GM06990 (cell line): ENCODE measurements at places on chromosomes 6 and 20.

- DNase-seq = no peak
Measured at GRCh38 chr6:66838764-66839163, 1131.7 kb upstream of the EYS start.

DNA sequence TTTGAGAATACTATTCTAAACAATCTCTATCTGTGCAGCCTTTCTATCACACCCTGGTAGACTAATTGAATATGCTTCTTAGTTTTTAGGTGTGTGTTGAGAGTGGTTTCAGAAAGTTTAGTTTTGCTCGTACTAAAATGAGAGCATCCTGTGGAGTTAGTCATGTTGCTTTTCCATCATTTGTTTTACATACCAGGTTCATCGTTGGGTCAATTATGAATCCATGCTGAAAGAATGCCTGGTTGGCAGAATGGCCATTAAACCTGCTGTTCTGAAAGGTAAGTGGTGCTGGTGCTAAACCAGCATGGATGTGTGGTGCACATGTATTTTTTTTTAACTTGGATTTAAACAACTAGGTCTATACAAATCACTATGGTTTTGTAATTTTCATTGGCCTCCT, 49.3 kb downstream of the CYB5R4 start:
- DNase-seq = no peak

- no peak for DNase-seq
Measured at GRCh38 chr20:51233345-51233744, 210.4 kb upstream of the KCNG1 start.

DNA sequence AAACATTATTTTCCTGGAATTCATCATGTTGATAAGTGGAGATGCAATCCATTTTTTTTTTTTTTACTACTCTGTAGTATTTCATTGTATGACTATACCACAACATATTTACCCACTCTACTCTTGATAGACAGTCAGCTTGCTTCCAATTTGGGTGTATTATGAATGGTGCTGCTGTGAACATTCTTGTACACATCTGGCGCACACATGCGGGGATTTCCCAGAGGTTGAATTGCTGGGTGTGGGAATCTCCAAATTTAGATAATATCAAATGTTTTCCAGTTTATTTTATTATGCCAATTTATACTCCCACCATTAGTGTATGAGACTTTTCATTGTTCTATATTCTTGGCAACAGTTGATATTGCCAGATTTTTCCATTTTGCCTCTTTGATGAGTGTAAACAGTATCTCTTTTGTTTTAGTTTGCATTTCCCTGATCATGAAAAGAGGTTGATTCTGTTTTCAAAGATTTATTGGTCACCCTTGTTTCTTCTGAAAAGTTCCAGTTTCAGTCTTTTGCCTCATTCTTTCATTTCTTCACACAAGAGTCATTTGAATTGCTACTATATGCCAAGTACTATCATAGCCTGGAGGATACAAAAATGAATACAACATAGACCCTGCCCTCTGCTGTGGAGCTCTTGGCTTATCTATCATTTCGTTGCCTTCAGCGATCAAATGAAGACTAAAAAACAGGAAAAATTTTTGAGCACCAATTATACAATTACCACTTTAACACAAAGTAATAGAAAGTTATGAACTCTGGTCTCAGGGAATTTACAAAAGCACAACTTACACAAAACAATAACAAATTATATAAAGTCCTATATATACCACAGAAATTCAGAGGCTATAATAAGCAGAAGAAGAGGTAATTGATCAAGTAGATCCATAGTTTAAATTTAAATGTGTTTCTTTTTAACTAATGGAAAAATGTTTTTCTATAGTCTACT, 17.1 kb upstream of the NCOA7 start:
- no peak for DNase-seq

DNA sequence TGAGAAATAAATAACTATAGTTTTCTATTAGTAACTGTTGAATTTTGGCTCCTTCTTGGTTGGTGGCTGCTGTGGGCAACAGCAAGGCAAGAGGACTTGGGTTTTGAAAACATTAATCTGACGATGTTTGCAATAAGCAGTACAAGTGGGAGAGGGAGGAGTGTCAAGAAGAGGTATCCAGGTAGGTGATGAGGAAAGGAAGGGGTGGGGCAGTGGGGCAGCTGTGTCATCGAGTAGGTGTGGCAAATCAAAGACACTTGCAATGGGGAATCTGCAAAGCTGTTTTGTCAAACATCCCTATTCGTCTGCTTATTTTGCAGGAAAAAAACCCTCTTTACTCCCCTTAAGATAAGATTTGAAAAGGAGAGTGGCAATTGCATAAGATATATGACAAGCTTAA, 171.9 kb upstream of the MAP3K7 start:
- no peak for DNase-seq

- peak; percentile 15 for DNase-seq
Measured at GRCh38 chr6:139600343-139600742, 225.9 kb upstream of the CITED2 start.
